Left renal pelvis (tissue), 4 donors: ENCODE measurements at places on chromosomes 7 and 10.

- DNase-seq, result no peak
Observed at GRCh38 chr10:105042906-105043552, 401.9 kb downstream of the SORCS3 start.

DNA sequence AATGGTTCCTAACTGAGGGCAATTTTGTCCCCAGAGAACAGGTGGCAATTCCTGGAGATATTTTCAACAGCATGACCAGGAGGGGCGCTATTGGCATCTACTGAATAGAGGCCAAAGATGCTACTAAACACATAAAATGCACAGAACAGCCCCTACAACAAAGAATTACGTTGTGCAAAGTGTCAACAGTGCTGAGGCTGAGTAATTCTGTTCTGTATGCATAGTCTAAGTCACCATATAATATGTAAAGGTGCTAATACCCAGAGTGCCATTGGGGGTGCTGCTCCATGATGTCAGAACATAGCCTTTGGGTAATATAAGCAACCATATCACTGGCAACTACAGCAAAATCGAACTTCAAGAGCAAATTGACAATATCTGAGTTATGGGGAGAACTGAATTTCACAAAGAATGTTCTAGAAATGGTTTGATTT lies 213.3 kb upstream of the PHYHIPL start:
- no peak for DNase-seq

- no peak for DNase-seq
Observed at GRCh38 chr10:22697800-22698199, 16.6 kb downstream of the PIP4K2A start.

DNA sequence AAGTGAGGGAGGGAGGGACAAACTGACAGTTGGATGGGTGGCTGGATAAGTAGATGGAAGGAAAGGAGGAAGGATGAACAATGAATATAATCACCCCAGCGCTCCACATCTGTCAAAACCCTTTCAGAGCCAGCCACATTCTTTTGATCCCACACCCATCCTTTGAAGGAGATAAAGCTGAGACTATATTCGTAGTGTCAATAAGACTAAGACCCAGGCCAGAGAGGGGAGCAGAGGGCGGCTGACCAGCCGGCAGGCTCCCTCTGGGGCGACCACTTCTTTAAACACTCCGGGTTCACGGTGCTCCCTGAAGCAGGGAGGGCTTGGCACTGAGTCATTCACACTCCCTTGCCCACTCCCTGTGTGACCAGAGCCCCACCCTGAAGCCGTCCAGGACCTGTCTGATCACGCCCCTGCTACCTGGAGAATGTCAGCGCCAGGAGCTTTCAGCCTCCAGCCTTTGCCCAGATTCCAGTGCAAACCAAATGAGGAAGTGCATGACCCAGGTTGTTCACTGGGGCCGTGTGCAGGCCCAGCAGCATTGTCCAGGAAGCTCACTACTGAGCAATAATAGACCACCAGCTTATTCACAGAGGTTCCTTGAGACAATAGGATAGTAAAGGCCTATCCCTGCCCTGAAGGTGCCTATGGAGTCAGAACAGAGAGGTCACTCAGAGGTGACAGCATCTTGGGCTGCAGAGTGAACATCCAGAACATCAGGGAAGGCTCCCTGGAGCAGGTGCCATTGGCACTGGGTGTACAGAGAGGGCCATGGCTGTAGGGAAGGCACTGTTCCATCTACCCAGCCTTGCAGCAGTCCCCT lies 34.4 kb downstream of the UNC5B start:
- no peak for DNase-seq

DNA sequence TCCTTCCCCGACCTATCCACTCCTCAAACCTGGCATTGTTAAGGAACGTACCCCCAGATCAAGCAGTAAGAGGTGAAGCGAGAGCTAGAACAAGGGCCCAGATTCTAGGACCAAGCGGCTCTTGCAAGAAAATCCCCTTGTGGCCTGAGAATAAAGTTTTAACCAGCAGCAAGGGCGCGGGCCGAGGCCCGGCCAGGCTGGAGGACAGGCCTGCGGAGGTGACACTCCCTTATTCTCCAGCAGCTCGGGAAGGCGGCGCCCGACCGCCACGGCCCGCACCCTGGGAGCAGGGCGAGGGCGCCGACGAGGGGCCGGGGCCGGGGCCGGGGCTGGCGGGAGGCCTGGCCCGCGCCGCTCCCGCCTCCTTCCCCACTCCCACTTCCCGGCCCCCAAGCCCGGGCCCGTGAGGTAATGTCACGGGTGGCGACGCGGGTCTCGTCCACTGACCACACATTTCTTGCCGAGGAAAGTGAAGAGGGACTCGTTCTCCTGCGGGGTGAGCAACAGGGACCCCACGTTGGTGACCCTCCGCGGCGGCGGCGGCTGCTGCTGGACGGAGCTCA lies 551 bp downstream of the WASL start:
- peak; percentile 19 for DNase-seq

DNA sequence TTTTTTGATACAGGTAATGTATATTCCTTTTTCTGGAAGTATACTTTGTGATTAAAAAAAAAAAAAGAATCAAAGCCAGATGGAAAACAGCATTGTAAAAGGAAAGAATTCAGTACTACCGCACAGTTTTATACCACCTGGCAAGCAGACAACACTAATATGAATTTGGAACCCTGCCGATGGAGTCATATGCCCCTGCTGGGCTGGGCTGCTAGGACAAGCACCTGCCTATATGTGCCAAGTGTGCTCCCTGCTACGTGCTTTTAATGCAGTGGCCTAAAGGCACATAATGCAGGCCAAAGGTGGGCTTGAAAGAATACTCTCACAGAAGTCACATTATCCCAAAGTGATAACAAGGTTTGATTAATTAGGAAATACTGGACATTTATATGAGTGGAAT lies 29.8 kb upstream of the WAC start:
- DNase-seq, result no peak

GRCh38 chr7:66070222-66070621 lies 5.4 kb upstream of the ASL start:
- DNase-seq, result no peak

DNA sequence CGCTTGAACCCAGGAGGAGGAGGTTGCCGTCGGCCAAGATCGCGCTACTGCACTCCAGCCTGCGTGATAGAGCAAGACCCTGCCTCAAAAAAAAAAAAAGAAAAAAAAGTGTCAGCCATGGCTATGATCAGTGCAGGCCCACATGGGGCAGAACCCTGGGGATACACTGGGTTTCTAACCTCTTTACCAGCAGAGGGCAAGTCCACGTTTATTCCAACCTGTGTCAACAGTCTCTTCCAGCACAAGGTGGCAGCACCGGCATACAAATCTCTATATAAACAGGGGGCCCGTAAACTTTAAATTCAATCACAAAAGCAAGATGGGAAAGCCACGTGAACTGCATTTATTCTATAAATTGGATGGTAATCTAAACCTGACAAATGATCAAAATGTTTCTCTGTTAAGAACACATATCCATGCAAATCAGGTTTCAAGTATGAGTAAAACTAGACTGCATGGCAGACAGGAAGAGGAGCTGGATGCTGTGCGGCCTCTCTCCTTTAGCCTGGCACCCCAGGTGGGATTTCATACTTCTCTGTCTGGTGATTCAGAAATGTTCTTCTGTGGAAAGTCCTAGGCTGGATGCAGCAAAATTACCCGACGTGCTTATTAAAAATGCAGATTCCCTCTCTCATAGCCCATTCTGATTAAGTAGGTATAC lies 60.0 kb upstream of the STEAP1B start:
- DNase-seq, result no peak

DNA sequence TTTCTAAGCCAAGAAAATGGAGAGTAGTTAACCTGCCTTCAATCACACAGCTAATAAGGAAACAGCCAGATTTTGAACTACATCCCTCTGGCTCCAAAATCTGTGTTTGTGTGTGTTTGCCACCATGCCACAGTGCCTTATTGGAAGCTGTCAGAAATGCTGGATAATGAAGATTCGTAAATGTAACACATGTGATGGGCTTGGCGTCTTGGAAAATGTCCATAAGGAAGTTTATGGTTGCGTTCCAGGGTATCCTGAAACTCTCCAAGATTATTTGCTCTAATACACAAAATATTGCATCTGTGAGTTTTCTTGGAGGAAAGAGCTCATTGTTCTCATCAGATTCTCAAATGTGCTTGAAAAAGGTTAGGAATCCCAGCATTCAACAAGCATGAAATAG lies 22.7 kb downstream of the MYOF start:
- DNase-seq, result no peak

DNA sequence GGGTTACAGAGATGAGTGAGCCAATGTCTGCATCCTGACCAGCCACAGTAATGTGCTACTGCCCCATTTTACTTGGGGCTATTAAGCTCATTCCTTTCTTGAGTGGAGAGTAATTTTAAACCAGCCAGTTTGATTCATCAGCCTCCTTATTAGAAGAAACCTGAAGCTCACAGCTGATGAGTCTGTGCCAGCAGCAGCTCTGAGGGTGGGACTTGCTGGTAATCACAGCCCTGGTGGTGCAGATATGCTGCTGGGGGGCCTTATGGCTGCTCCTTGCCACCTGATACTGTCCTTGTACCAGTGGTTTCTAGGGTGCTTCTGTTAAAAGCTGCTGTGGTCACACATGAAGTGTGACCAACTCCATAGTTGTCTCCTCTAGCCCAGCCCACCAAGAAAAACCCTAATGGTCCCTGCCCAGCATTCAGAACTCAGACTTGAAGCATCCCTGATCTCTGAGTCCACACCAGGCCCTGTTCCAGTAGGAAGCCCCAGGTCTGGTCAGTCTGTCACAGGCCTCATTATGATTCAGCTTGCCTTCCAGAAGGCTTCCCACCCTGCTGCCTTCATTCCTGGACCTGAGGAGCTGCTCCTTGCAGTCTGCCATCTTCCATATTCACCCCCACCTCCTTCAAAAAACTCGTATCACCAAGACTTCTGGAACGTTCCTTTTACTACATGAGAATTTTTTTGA lies 28.9 kb upstream of the RBM20 start:
- DNase-seq, result no peak

DNA sequence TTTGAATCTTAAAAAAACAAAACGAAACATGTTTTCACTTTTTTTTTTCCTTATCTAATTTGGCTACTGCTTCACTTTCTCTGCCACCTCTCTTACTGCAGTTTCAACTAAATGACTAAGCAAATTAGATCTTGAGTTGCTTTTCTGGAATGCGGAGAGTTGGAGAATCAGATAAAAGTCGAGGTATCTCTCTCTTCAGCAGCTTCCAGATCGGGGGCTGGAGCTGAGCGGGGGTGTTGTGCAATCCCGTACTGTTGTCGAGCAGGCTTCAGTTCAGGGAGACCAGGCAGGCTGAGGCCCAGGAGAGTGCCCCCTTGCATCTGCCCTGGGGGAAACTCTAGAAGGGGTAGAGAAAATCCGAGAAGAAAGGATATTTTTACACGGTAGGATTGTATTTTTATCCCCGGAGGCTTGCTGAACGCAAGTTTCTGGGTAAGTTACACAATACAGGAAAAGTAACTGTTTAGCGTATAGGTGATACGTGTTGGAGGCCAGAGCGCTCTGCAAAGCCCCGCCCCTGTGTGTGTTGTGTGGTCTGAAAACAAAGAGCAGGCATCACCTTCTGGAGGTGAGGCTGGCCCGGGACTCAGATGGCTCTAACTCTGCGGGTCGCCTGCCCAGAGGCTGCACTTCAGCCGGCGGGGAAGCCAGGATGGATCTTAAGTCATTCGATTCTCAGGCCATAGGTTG lies 116.6 kb downstream of the KLF6 start:
- DNase-seq, result no peak
